ENCODE measurements at places on chromosomes 4 and X.

- DNase-seq, result peak; percentile 31
Measured at GRCh38 chr4:83850435-83850834, 314.5 kb downstream of the GPAT3 start.

- no peak for DNase-seq
Measured at GRCh38 chr4:16224264-16225166, 1.8 kb downstream of the TAPT1 start.

DNA sequence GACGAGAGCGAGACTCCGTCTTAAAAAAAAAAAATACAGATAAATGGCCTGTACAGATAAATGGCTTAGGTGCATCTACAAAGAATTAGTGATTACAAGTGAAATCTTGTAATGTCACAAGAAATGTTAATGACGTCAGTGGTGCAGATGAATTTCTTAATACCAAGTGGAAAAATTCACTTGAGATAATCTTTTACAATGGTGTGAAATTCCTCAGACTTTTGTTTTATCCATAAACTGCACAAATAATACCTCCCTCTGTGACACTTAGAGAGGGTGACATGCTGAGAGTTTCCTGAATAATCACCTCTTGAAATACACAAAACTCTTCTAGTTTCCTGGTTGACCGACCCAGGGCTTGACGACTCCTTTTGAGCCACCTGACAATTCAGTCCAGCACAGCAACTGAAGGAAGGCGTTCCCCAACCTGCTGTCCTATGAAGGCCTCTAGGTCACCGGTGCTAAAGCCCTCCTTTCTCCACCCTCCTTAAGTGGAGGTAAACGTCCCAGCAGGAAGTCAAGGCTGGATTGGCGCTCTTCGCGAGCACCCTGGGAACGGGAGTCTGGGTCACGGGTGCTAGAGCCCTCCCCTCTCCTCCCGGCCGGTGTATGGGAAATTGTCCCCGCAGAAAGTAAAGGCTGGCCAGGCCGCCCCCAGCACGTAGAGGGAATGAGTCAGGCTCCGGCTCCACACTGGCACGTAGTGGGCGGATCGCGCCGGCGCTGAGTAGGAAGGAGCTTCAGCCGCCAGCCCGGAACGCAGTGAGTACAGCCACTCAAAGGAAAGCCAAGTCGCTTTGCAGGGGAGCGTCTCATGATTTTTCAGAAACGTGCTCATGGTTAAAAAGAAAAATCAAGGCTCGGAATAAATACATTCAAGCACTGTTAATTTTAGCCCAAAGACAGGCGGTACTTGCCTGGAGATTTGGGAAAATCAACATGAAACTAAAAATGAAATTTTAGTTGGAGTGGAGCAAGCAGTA lies at the start of gene TMEM144:
Gene TMEM144 (plus strand): TSS at position 662 of the 983 bp plus-strand sequence. CDS start 2,182 bp downstream, outside the sequence.
- DNase-seq, result peak; percentile 88

DNA sequence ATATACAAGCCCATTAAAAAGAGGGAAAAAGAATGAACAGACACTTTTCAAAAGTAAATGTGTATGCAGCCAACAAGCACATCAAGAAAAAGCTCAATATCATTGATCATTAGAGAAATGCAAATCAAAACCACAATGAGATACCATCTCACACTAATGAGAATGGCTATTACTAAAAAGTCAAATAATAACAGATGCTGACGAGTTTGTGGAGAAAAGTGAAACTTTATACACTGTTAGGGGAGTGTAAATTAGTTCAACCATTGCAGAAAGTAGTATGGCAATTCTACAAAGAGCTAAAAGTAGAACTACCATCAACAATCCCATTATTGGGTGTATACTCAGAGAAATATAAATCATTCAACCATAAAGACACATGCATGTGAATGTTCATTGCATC lies 203.0 kb downstream of the ARAP2 start:
- DNase-seq, result no peak

DNA sequence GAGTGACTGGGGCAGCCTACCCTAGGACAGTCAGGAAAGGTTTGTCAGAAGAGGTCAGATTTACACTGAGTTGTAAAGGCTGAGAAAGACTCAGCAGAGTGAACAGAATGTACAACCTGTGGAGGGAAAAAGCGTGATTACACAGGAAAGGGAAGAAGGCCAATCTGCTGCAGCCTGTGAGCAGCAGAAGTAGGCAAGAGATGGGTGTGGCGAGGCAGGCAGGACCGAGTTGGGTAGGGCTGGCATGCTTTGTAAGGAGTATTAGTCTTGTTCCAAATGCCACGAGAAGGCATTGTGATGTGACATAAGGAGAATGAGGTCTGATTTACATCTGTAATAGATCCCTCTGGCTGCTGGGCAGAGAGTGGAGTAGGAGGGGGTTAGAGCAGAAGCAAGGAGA lies 12.6 kb downstream of the SGMS2 start:
- DNase-seq, result no peak

DNA sequence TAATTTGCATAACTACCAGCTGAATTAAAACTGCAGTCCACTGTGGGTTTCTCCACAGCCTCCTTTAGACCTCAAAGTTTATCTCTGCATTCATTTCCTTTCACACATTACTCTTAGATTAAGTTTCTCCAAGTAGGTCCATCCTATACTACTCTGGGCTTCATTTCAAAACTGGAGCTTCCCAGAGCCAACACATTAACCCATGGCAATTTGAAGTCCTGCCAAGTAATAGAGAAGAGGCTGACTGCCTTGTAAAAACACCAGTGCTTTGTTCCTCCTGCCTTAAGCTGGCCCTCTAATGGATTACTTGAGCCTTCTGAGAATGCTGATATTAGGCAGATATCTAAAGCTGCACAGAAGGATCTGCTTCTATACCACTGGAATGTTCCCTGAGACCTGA lies 997.2 kb upstream of the SLIT2 start:
- DNase-seq, result no peak

DNA sequence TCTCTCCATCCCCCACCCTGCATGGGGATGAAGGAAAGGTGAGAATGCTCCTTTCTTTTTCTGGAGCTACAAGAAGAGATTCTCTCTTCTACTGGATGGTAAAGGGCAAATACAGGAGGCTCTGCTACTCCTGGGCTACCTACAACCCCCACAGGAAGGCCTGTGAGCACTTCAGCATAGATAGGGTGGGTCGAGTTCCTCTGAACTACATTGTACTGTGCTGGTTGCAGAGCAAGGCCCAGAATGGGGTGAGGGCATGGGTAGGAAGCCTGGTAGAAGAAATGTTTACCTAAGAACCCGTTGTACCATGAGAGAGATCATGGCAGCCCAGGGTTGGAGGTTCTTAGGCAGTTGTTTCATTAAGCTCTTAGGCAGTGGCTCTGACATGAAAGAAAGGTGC lies 510.4 kb downstream of the MID1IP1 start:
- DNase-seq, result no peak

DNA sequence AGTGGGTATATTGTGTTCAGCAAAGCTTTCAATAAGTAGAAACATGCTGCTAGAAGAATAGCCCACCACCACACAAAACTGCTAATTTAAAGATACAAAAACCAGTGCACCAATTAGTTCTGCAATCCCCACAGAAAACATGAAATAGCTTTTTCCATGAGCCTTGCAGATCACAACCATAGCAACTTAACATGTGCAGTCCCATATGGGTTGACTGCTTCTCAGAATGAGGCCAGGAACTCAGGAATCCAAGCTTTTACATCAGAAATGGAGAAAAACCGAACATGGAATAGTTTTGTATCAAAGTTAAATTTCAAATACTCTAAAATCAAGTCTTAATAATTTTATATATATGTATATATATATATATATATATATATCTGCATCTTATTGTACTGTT lies 66.6 kb upstream of the IQCM start:
- no peak for DNase-seq

DNA sequence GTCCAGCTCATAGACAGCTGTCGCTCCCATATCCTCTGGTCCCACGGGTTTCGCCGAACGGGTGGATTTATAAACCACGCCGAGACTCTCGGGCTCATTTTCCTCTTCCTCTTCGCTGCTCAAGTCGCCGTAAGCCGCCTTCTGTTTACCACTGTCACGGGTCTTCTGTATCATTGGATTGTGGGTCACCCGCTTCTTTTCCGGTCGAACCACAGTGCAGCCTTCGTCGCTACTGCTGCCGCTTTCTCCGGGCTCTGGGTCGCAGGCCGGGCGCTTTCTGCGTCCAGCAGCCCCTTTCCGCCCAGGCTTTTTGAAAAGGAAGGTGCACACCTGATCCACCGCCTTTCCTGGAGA lies 311 bp downstream of the RNF113A start:
- DNase-seq, result no peak

DNA sequence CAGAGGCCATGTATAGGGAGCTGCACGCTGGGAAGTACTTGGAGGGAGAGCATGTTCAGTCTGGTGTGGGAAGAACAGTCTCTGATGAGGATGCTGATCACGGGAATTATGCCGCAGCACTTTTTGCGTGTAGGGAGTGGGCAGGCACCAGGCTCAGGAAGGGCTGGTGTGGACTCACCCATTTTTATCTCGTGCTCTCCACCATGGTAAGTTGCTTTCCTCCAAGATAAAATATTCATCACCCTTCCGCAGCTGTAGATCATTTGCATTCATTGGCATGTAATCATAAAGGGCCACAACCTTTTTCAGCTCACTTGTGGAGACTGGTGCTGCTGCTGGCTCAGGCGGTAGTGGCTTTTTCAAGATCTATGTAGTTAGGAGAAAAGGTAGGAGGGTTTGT lies 11.8 kb upstream of the TIMM8A start:
- no peak for DNase-seq

DNA sequence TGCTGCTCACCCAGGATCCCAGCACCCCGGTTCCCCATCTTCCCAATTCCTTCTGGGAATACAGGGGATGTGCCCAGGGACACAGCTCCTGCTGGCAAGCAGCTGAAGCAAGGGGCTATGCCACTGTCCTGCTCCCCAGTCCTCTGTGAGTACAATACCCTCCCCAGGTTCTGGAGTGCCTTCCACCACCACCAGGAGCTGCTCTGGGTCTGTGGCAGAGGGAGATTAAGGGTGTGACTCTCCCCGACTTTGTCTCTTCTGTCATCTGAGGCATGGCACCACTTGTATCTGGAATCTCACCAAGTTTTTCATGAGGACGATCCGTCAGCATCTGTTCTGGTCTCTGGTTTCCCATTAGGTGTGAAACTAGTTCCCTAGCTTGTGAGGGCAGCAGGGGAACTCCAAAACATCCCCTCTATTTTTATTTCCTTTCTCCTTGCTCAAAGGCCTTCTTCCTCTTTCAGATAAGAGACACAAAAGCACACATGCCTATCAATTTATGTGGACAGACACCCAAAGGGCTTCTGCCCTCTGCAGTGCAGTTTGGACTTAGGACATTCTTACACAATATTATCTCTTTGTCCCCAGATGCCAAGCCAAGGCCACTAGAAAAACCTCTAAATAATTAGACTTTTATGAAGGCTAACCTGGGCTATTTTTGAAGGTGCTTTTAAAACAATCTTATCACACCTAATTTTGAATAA lies 26.8 kb downstream of the MGST2 start:
- DNase-seq, result peak; percentile 1

DNA sequence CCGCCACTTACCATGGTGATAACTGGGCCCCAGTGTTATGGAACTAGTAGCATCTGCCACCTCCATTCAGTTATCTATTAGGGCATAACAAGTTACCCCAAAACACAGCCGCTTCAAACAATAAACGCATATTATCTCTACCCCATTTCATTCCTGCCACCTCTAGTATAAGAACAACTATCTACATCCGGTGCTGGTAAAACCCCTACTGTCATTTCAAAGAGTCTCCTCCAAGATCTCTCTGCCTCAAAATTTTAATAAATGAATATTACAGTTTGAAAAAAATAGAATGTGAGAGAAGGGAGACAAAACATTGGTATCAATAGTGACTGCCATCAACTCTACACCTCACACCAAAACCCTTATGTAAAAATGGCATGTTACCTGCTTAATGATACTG lies 35.5 kb upstream of the RBPJ start:
- DNase-seq, result no peak

DNA sequence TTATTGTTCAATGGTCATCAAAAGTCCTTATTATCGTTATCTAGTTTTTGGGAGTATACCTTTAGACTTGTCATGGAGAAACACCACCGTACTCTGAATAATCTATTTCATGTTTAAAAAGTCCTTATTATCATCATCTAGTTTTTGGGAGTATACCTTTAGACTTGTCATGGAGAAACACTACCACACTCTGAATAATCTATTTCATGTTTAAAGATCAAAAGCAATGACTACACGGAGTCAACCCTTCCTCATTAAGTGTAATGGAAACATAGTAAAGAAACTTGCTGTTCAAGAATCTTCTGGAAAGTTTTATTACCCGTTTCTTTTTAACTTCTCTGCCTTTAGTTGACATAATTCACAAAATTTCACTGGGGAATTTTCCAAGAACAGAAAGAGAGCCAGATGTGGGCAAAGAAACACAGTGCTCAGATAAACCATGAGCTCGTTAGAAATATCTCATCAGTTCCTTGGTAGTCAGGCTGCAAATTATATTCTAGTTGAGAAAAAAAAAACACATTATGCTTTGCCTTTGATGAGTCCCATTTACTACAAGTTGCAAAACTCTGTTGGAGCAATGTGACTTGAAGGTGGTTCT lies 158.8 kb downstream of the AFAP1 start:
- no peak for DNase-seq

DNA sequence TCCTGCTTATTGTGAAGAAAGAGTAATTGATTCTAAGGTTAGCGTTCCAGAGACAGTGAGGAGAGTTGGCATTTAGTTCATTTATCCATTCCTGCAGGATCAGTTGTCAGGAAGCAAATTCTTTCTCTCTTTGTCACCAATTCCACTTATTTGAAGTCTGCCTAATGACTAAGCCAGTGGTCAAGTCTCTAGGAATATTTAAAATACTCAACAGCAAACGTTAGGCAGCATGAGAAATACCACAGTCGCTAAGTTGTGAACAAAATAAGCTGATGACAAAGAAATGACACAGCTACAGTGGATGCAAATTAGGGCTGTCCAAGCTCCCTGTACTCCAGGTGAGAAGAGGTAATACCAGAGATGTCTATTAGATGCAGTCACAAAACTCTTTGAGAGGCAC lies 6.6 kb upstream of the MAGEB17 start:
- DNase-seq, result peak; percentile 87

DNA sequence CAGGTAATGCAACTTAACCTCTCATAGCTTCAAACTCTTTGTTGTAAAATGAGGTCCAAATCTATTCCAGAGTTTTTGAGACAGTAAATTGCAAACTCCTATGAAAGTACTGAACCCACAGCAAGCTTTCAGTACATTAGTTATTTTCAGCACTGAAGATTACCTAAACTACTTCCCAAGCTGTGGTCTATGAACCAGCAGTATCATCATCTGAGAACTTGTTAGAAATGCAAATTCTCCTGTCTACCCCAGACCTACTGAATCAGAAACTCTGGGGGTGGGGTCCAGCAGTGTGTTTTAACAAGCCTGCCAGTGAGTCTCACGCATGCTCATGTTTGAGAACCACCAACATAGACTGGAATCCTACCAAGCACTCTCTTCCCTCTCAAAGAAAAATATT lies 5.7 kb upstream of the CASP6 start:
- no peak for DNase-seq

DNA sequence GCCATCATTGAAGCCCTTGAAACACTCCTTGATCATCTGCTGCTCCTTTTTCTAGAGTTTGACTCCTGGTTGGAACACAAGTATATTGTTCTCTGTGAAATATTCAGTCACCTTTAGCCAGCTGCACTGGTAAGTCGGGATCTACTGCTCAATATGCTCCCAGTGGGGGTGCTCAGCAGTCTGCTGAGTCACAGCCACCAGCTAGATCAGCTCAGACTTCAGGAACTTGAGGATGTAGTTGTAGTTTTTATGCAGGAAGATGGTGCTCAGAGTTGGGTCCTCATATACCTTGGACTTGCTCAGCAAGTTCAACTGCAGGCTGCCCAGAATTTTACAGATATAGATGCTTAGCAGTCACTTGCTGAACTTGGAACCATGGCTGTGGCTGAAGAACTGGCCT lies 202.5 kb upstream of the RPL34 start:
- DNase-seq, result peak; percentile 55

Measured in LHCN-M2 (cell line).